NCI-H1930 (cell line): ENCODE measurements at places on chromosomes 3 and 15.
A peak's percentile ranks its signal among the peaks of the same experiment; 100 is the strongest.

GRCh38 chr3:17081520-17081919 is 196.8 kb downstream of the PLCL2 start:
- DNase-seq = no peak

DNA sequence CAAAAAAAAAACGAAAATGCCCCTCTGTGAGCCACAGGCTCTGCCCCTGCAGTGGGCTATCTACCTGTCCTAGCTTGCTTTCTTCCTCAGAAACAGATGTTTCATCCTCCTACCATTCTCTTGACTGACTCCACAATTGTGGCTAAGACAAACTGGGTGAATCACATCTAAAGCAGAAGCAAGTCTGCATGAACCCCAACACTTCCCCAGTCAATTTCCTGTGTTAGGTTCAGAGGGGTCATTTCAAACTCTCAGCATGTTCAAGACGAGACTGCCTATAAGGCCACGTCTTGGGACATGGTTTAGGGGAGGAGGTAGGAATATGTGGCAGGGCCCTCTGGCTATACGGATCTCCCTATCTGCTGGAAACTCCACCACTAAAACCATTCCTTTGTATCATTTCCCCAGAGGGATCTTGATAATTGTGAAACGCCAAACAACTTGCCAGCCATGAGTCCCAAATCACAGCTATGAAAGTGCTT is 28.6 kb upstream of the ANKDD1A start:
- no peak for DNase-seq

DNA sequence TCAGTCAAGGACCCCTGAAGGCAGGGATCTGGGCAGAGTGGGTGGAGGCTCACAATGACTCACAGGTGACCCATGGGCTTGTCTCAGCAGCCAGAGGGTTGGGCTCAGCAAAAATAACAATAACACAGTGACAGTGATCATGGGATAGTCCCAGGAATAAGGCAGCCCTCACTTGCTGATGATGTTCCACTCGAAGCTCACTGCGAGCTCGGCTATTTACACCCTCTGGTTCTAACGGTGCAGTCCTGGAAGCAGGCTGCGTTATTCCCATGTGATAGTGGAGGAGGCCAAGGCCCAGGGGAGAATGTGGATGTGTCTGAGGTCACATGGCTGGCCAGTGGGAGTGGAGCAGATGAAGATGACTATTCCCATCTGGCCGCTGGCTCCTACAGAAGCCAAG is 16.2 kb downstream of the CCDC33 start:
- no peak for DNase-seq

GRCh38 chr3:32743934-32744333 is 58.9 kb downstream of the CNOT10 start:
- DNase-seq = no peak

- DNase-seq = no peak
Observed at GRCh38 chr15:56244811-56245576, 1.3 kb upstream of the RFX7 start.

GRCh38 chr3:57164657-57165573 is at the start of gene IL17RD:
TSS of gene IL17RD (minus strand) at chr3:57165353. CDS start at chr3:57165286, 67 bp downstream.
- peak; percentile 56 for DNase-seq

DNA sequence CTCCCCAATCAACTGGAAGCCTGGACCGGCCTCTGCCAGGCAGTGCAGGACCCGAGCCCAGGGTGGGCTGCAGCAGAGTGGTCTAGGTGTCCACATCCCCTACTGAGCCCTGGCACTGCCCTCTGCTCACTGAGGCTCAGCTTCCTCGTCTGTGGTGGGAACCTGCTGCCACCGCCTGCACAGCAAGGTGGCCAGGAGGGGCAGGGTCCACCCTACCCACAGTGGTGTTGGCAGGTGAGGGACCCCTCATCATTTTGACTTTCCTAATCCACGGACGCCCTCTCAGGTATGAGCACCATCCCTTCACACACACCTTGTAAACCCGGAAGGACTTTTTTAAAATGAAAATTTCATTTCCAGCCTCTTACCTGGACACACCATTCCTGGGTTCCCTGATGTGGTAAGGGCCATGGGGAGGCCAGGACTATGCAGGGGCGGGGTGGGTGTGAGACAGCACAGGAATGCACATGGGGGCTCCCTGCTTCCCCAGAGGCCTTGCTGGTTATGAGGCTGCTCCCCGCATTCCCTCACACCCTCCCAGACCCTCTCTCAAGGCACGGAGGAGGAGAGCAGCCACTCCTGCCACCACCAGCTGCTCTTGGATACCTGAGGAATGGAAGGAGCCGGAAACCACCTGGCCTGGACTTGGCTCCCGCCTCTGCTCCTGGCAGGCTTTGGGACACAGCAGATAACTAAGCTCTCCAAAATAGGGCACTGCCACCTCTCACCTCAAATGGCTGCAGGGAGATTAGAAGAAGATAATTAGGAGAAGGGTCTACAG is 185.9 kb upstream of the TPM1 start:
- no peak for DNase-seq

DNA sequence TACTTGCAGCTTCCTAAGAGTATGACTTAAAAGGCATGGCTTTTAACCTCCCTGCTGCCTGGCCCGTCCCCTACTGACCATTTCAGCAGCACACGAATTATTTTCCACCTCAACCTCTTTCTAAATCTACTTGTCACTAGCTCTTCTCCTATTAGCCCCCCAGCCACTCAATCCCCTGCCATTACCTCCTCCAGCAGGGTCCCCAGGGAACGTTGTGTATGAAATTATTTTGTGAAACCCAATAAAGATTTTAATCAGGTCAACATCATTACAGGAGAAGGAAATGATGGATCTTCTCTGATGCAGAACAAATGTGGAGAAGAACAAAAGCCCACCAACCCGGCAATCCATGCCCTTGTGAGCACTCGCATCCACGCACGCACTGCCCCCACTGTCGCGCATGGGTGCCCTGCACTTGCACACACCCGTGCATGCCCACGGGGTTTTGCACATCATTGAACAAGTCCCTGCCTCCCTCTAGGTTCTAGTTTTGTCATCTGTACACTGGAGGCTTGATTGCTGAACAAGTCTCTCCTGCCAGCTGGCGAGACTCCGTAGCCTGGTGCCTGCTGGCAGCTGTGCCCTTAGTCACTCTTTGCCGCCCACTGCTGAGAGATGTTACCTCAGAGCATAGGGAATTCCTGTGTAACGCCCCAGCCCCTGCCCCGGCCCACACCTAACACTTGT is 51.6 kb downstream of the LINGO1 start:
- DNase-seq = no peak

DNA sequence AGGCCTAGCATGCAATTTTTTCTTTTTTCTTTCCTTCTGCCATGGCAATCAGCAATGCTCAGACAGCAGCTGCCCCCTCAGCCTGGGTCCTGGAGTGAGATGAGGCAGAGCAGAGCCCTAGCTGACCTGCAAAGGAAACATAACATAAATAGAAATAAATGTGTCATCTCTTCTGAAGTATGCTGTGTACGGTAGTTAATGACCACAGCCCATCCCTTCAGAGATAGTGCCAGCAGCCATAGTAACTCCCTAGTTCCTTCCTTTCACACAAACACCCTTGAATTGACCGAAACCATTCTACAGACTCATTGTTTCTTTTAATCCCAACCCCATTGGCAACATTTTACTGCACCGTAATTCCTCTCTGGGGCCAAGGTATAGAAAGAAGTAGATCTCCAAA is 8.4 kb upstream of the CD47 start:
- no peak for DNase-seq

DNA sequence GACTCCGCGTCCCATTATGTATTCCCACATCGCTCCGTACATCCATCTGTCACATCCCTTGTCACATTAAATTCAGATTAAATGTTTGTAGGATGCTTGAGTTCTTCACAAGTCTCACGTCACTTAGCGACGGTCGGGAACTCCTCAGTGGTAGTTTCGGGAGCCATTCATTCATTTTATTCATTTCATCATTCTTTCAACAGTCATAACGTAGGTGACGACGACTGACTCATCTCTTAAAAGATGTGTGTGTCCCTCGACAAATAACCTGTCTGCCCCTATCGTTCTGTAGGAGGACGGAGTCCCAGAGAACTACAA is 272 bp upstream of the SRPRB start:
- DNase-seq = no peak

GRCh38 chr3:150225986-150226385 is 182.1 kb upstream of the TSC22D2 start:
- DNase-seq = no peak

- DNase-seq = no peak
Observed at GRCh38 chr3:8488877-8489276, 12.7 kb upstream of the LMCD1 start.

DNA sequence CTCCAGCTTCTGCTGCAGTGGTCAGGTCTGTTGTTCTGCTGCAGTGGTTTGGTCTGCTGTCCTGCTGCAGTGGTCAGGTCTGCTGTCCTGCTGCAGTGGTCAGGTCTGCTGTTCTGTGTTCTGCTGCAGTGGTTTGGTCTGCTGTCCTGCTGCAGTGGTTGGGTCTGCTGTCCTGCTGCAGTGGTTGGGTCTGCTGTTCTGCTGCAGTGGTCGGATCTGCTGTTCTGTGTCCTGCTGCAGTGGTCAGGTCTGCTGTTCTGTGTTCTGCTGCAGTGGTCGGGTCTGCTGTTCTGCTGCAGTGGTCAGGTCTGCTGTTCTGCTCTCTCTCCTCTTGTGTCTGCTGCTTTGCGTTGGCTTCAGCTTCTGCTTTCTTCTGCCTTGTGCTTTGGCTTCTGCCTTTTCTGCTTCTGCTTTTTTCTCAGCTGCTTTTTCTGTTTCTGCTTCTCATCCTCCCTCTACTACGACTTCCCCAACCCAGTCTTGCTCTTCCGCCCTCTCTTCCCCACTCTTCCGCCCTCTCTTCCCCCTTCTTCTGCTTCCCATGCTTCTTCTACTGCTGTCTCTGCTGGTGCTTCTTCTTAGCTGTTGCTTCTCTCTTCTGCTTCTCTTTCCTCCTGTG is 50.7 kb downstream of the FAM43A start:
- no peak for DNase-seq

GRCh38 chr3:106025151-106025722 is 156.4 kb upstream of the CBLB start:
- DNase-seq = no peak

GRCh38 chr3:30225021-30225420 is 381.4 kb upstream of the TGFBR2 start:
- no peak for DNase-seq

GRCh38 chr15:56929933-56930332 is 11.5 kb downstream of the TCF12 start:
- no peak for DNase-seq

GRCh38 chr3:74920721-74921350 is 306.4 kb upstream of the CNTN3 start:
- DNase-seq = no peak

DNA sequence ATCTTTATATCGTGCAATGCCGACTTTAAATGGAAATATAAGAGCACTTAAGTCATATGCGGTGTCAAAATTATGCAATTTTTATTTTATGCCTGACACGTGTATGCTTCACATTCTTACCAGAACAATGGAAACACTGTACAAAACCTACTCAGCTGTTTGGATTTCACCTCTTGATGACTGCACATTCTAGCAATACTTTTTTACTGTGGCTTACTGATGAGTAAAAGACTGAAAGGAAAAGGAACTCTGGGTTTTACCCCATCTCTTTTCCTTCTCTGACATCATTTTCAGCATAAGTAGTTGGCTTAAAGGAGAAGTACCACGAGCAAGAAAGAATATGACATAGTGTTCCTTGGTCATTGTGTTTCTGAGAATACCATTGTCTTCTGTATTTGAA is 142.8 kb downstream of the POLR2M start:
- no peak for DNase-seq

- no peak for DNase-seq
Observed at GRCh38 chr3:52092271-52092660, 35.9 kb upstream of the DUSP7 start.

GRCh38 chr3:20125897-20126296 is 60.1 kb downstream of the SGO1 start:
- DNase-seq = no peak

DNA sequence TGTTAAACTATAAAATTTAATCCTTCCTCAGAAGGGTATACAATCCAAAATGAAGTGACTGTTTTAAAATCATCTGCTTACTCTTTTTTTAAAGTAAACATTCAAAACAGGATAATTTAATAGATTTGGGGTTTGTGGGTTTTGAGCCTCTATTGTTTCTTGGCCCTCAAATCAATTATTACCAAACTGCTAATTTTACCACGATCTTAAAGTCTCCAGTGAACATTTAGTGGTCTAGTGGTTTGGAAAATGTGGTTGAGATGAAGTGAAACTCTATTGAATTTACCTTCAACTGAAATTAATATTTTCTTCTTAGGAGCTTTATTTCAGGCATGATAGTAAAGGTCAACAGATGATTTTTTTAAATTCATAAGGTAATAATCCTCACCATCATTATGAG is 11.2 kb upstream of the ATP11B start:
- DNase-seq = no peak

- DNase-seq = no peak
Observed at GRCh38 chr15:99283717-99284116, 32.4 kb downstream of the LRRC28 start.

DNA sequence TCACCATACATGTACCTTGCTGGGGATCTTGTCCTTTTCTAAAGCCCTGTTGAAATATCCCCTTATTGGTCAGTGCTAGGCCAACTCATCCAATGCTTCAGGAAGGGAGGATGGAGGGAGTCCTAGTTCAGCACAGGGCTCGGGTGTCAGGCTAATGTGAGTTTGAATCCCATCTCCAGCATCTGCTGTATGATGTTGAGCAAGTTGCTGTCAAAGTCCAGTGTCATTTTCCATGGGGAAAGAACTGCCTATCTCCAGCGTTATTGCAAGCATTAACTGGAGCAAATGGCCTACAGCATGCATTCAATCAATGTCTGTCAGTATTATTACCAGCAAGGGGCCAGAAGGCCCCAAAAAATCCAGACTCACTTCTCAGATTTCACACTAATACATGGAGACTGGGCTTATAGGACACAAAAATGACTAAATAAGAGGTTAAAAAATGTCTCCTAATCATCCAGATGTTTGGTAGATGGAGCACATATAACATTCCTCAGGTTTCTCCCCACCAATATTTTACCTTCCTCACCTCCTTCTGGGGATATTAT is 40.8 kb downstream of the SRGAP3 start:
- DNase-seq = no peak

- no peak for DNase-seq
Observed at GRCh38 chr3:154149286-154149685, 28.1 kb downstream of the ARHGEF26 start.

DNA sequence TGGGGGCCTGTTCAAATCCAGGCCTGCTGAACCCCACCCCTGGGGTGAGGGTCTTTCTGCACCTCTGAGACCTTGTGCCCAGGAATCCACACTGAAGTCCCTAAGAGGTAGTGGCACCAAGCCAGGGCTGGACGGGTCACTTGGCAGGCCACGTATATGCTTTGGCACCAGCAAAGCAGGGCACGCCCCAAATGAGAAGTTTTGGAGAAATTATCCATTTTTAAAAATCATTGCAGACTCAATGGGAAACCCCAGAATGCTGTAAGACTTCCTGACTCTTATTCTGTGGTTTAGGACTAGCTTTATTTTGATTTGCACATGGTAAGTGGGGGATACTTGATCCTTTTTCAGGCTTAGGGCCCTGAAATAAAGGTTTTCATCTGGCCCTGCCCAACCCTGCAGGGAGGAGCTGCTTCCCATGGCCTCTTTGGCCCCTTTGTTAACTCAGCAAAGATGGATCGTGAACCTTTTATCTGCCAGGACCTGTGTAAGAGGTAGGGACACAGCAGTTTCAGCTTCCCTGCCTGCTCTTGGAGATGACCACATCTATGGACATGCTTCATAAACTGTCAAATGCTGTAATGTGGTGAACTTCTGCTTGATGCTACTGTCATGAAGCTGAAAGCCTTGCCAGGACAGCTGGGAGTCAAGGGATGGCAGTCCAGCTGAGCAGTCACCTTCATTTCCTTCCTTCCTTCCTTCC is 88.0 kb downstream of the HMG20A start:
- DNase-seq = no peak

- DNase-seq = no peak
Observed at GRCh38 chr3:39413691-39414420, 7.3 kb downstream of the RPSA start.

GRCh38 chr3:142746646-142747045 is 22.8 kb downstream of the TRPC1 start:
- no peak for DNase-seq
